ENCODE measurements at places on chromosomes 11 and 22.

- DNase-seq, result no peak
Observed at GRCh38 chr22:18933914-18934313, 2.2 kb downstream of the PRODH start.

GRCh38 chr22:24118689-24119384, 62.5 kb upstream of the SUSD2 start:
- DNase-seq, result no peak

- no peak for DNase-seq
Observed at GRCh38 chr22:28911777-28912669, 28.7 kb downstream of the ZNRF3 start.

DNA sequence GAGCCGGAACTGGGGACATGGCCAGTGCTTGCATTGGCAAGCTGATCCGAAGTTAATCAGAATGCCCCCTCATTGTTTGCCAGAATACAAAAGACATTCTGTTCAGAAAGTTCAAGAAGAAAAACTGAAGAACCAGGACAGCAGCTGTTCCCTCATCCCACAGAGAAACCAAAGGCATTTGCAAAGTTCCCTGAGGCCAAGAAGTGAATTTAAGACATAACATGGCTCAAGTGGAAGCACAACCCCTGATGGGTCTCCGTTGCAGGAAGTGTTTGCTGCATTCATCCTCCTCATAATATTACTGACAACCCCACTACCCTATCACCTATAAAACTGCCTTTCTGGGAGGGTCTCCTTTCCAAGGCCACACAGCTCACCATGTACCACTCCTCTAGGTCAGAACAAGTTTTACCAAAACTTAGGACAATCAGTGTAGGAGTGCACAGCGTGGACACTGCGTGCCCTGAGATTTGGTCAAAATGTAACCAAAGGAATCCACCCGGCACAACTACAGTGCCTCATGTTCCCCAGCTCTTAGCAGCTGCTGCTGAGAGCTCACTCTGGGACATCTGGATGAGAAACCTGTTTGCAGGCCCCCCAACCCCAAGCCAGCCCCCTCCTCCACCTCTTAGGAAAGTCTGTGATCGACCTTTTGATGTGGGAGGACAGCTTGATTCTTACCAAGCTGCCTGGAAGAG, 101.6 kb upstream of the AKIP1 start:
- no peak for DNase-seq

DNA sequence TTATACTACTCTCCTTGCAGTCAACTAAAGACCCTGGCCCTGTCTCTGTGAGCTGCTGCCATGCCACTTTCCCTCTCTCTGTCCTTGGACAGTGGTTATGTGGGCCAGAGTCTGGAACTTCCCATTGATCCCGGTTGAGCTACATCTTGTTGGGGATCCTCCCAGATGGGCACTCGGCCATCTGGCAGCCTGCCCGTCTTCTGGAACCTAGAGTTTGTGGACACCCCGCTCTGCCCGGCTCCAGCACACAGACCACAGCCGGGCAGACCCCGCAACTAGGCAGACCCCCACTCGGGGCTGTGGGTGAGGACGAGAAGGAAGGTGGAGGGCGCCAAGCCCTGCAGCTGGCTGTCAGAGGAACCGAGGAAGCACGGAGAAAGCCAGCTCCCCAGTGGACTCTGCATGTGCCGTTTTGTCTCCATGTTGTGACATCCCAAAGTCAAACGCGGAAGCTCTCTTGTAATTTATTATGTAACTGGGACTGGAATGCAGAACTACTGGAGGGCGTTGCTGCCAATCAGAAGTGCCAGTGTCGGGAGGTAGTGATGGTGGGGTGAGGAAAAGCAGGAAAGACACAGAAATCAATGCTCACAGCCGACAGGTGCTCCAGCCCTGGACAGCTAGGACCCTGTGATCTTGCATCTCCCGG, 207.7 kb downstream of the CEP164 start:
- no peak for DNase-seq

- DNase-seq, result no peak
Observed at GRCh38 chr22:42180349-42180842, 49.8 kb upstream of the CYP2D6 start.

DNA sequence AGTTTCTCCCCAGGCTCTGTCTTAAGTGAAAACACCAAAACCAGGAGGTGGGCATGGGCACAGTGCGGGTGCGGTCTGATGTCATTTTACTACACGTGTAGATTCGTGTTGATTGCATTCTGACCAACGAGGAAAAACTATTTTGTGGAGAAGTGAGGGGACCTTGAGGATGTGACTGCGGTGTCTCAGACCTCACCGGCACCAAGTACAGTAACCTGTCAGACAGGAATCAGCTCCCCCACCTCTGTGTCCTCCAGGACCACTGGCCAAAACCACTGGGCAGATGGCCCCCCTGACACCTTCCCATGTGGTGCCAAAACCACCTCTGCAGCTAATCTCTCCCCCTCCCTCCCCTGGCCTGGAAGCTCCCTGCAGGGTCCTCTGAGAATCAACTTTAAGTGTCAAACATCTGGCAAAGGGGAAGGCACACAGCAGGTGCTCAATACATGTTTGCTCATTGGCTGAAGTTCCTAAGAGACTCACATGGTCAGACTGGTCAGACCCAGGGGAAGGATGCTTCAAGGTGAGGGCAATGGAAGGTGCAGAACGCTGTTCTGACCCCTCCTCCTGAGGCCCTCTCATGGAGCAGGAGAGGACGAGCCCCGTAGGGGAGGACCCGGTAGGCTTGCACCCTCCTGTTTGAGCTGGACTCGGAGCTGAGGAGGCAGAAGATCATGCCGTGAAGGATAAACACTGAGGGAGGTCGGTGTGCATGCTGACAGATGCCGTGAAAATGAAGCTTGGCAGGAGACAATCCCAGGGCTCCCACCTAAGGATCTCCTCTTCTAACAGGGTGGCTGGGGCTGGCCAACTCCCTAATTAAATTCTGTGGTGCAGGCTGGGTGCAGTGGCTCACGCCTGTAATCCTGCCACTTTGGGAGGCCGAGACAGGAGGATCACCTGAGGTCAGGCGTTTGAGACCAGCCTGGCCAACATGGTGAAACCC, 129.9 kb downstream of the MPPED1 start:
- DNase-seq, result no peak

- no peak for DNase-seq
Observed at GRCh38 chr11:65855927-65856363, 2.0 kb downstream of the CFL1 start.

DNA sequence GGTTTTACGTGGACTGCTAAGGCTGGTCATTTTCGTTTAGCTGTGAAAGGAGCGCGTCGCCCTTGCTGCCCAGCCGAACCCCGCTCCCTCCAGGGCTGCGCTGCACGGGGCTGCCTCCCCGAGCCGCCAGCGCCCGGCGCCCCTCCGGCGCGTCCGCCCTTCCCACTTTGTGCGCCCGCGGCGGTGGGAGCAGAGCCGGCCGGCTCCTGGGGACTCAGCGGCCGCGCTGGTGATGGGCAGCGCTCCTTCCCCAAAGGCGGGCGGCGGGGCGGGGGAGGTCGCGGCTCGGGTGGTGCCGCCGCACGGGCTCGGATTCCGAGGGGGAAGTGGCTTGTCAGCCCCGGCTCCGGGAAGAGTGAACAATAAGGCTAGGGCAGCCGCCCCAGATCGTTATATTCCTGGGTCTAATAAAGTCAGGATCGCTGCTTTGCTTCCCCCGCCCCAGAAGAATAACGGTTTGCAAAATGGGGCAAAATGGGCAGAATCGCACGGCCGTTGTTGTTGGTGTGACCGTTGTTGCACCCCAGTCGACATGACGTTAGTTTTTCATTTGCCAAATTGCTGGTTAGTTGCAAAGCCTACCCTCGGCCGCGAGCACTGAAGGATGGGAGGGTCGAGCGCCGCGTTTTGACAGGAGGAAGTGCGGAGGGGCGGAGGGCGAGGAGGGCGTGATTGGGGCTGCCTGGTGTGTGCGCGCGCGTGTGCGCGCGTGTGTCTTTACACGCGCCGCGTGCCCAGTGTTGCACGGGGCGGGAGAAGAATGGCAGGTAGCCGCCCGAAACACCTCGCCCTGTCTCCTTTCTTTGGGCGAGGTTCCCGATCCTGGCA, 745 bp downstream of the NCAM1 start:
- peak; percentile 38 for DNase-seq

DNA sequence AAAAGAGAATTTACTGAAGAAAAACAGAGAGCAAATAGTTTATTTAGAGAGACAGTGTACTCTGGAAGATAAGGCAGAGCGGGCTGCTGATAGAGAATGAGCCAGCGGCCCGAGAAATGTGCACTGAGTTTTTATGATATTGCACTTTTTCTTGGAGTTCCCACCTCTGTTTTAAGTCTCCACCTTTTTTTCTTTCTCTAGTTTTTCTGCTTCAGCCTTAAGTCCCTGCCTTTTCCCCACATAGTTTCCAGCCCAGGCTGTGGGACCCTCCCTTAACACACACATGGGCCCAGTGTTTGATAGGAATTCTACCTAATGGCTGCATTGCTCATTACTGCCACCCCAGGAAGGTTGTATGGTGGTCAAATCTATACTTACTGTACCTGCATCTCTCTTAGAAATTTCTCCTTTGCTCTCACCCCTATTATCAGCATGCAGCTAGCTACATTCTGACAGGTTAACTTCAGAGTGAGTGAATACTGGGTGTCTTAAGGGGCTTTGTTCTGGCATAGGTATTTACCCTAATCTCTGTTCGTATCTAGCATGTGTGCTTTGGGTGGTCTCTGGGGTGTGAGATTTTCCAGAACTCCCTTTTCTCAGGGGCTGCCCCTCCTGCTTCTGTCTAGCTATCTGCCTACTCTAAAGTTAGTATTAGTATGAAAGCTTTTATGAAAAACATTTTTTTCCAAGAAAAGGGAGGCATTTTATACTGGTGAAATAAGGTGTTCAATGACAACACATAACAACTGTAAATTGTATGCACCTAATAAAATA, 127.3 kb upstream of the TOP3B start:
- DNase-seq, result no peak

- peak; percentile 18 for DNase-seq
Observed at GRCh38 chr11:94400839-94401772, at the start of gene GPR83. TSS of gene GPR83 (minus strand) at chr11:94401419. CDS start at chr11:94401247, 172 bp downstream.

DNA sequence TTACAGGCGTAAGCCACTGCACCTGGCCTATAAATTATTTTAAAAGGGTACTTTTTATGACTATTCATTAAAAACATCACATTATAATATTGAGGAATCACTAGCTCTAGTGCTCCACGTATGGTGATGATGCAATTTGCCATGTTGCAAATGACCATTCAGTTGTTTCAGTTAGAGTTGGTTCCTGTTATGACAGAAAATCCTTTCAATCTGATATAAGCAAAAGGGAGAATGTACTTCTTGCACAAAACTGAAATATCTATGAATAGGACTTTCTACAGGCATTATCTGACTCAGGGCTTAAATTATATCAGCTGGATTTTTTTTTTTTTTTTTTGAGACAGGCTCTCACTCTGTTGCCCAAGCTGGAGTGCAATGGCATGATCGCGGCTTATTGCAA, 45.6 kb upstream of the RRM1 start:
- DNase-seq, result no peak

GRCh38 chr11:102921587-102922220, 33.8 kb downstream of the MMP13 start:
- no peak for DNase-seq

- DNase-seq, result no peak
Observed at GRCh38 chr11:120244476-120245365, 4.8 kb downstream of the POU2F3 start.

DNA sequence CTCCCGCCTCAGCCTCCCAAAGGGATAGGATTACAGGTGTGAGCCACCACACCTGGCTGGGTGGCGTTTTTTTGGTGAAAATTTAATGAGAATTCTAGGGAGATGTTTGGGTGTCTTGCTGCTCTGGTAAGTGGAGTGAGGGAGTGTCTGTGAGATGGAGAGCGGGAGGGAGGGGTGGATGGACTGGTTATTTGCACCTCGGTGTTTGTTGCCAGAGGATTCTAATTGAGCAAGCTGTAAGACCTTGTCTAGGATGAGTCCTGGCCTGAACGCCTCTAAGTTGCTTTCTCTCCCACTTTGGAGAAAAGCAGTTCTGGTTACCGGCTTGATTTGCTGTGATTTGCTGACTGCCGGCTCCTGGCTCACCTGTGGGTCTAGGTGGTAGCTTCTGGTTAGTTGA, 22.0 kb upstream of the GRAMD4 start:
- DNase-seq, result no peak

DNA sequence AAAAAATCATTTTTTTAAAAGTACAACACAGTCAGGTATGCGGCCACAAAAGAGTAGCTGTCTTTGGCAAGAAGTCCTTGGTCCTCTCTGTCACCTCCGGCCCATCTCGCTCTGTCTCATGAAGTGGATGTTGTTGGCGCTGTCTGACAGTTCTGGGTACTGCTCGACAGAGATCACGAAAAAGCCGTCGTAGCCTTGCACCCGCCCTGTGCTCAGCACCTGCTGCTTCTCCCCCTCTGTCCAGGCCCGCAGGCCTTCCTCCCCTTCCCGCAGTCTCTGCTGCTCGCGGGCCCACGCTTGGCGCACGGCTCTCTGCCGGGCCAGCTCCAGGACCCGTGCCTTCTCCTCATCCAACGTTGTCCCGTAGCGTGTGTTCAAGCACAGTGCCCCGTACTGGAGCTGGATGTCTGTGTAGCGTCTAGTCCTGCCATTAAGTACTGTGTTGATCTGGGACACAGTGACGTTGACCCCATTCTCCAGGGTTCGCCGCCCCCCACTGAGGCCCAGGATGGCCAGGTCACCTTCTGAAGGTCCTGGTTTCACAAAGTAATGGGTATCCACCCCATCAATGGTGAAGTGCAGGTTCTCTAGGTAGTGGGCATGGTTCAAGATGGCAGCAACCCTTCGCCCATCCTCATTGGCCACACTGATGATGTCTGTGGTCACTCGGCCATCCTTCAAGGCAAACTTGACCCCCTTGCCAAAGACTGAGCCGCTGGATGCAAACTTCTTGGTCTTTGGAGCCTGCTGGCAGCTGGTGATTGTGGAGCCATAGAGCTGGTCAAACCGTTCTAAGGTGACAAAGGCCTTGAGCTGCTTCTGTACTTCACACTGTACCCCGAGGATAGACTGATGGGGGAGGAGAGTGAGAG, 83.5 kb upstream of the NARS2 start:
- no peak for DNase-seq

GRCh38 chr11:69640995-69641581, at the start of gene CCND1:
TSS of gene CCND1 (plus strand) at chr11:69641156. CDS start at chr11:69641314, 158 bp downstream.
- DNase-seq, result peak; percentile 89

DNA sequence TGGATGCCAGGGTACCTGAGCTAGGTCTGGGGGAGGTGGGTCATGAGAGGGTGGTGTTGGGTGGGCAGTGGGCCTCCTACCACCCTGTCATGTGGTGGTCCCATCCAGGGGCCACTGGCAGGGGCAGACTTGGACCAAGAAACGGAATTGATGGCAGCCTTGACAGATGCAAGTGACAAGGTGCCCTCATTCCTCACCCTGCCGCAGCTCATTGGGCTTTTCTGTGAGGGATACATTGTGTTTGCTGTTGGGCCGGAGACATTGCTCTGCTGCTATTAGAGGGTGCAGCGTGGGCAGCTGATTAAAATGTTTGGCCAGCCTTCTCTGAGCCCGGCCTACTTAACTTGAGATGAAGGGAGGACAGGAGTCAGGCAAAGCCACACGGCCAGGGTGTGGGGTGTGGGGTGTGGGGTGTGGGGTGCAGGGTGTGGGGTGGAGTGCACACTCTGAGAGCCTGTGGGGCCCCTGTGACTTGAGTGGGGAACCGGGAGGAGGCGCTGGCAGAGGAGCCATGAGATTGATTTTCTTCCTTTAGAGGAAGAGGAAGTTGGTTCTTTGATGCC, 351.5 kb downstream of the TBC1D22A start:
- no peak for DNase-seq
